Karpas-422 (cell line): ENCODE measurements at places on chromosomes 2 and 18. TPM values are rescaled to one million over a fixed set of nuclear protein-coding genes. Genes with fewer than 3 reads are reported as not detected.

GRCh38 chr2:33335516-33335915 is 140.9 kb upstream of the RASGRP3 start:
- peaks cover 10% of the 10 kb centered on the region for H3K4me1 ChIP-seq
- H3K4me3 ChIP-seq = no peak overlapping the region
- H3K36me3 ChIP-seq = no peaks in the 10 kb centered on the region
- no peak for DNase-seq
- H3K27me3 ChIP-seq = no peaks in the 10 kb centered on the region

DNA sequence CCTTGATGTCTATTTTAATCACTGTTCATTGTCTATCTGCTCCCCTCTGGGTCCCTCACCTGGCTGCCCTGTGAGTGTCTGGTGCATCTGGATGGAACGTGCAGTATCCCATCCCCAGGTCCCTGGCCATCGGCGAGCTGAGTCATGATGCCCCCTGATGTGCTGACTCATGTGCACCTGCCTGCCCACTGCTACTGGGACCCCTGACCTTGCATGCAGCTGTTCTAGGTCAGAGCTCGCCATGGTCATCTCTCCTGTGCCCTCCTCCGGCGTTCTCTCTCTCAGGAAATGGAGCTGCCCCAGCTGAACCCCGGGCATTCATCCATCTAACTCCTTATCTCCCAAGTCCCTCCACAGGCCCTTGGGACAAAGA is 516.2 kb upstream of the HS6ST1 start:
- H3K27ac ChIP-seq = no peak overlapping the region
- no peak overlapping the region for H3K4me3 ChIP-seq
- no peaks in the 10 kb centered on the region for H3K36me3 ChIP-seq
- no peaks in the 10 kb centered on the region for H3K27me3 ChIP-seq

DNA sequence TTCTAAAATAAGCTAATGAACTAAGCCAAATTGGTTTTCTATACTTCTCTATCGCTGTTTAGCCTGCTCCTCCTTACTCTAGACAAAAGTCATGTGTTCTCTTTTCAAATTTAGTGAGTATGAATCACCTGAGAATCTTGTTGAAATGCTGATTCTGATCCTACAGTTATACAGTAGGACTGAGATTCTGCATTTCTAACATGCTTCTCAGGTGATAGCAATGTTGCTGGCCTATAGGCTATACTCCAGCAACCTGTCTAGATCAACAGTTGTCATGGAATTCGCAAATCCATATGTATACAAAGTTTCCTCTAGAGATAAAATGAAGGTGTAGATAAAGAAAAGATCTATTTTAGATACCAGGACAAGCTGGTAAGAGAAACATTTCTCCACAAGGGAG is 62.9 kb downstream of the MEMO1 start:
- peaks cover 12% of the 10 kb centered on the region; the same call in 1 of the 2 replicates for H3K36me3 ChIP-seq
- peaks cover 37% of the 10 kb centered on the region for H3K4me1 ChIP-seq
- no peak for DNase-seq
- H3K27me3 ChIP-seq = no peaks in the 10 kb centered on the region
- no peak overlapping the region for H3K27ac ChIP-seq

DNA sequence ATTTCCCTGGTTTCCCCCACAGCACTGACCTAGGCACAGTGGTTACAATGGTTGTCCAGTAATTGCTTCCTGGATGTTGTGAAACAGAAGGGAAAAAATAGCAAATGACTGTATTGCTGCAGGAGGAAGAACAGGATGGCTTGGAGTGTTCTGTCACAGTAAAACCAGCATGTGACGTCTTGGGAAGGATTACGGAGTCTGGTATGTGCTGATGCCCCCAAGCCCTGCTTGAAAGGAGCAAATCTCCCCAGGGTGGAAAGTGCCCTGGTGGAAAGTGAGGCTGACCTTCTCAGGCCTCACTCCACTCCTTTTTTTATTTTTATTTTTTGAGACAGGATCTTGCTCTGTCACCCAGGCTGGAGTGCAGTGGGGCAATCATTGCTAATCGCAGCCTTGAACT is 7.8 kb downstream of the RAB11FIP5 start:
- no peaks in the 10 kb centered on the region for H3K36me3 ChIP-seq
- no peak for DNase-seq
- no peak overlapping the region for H3K4me3 ChIP-seq
- H3K27me3 ChIP-seq = no peaks in the 10 kb centered on the region
- H3K4me1 ChIP-seq = no peaks in the 10 kb centered on the region
- H3K27ac ChIP-seq = no peak overlapping the region

- DNase-seq = no peak
- no peaks in the 10 kb centered on the region for H3K4me1 ChIP-seq
- no peak overlapping the region for H3K4me3 ChIP-seq
- no peaks in the 10 kb centered on the region for H3K36me3 ChIP-seq
Observed at GRCh38 chr2:149617476-149617875, 29.9 kb upstream of the MMADHC start.

GRCh38 chr2:128250229-128251025 is 68.2 kb downstream of the HS6ST1 start:
- no peaks in the 10 kb centered on the region for H3K4me1 ChIP-seq
- no peaks in the 10 kb centered on the region for H3K27me3 ChIP-seq
- no peak overlapping the region for H3K27ac ChIP-seq

DNA sequence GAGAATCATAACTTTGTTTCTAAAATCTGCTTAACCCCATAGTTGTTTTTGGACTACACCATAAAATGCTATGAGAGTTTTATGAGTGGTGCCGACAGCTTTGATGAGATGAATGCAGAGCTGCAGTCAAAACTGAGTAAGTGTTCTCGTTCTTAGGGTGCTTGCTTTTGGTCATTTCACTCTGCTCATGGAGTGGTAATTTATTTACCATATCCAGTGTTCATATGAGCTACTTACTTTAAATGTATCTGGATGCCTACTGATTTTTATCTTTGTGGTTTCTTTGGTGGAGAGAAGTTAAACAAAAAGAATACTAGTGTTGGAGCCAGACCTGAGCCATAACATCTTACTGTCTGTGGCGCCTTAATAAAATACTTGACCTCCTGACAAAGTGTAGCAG is 16.4 kb downstream of the NDC80 start:
- H3K4me3 ChIP-seq = no peak overlapping the region
- no peaks in the 10 kb centered on the region for H3K27me3 ChIP-seq
- peaks cover 77% of the 10 kb centered on the region for H3K36me3 ChIP-seq
- no peak overlapping the region for H3K27ac ChIP-seq
- H3K4me1 ChIP-seq = no peaks in the 10 kb centered on the region
- DNase-seq = no peak

GRCh38 chr2:239262484-239263230 is 138.2 kb downstream of the HDAC4 start:
- no peak overlapping the region for H3K27ac ChIP-seq
- DNase-seq = no peak
- no peak overlapping the region for H3K4me3 ChIP-seq
- no peaks in the 10 kb centered on the region for H3K36me3 ChIP-seq

GRCh38 chr2:58073008-58073407 is 26.4 kb downstream of the VRK2 start:
- H3K36me3 ChIP-seq = peaks cover 31% of the 10 kb centered on the region
- no peaks in the 10 kb centered on the region for H3K4me1 ChIP-seq
- H3K4me3 ChIP-seq = no peak overlapping the region
- DNase-seq = no peak

- H3K4me3 ChIP-seq = no peak overlapping the region
- no peaks in the 10 kb centered on the region for H3K27me3 ChIP-seq
- no peaks in the 10 kb centered on the region for H3K36me3 ChIP-seq
- DNase-seq = no peak
- no peaks in the 10 kb centered on the region for H3K4me1 ChIP-seq
Observed at GRCh38 chr2:231546014-231546715, 15.9 kb upstream of the NMUR1 start.

- no peak overlapping the region for H3K27ac ChIP-seq
- H3K27me3 ChIP-seq = no peaks in the 10 kb centered on the region
- no peak for DNase-seq
- H3K4me1 ChIP-seq = peaks cover 40% of the 10 kb centered on the region
- H3K36me3 ChIP-seq = peaks cover 10% of the 10 kb centered on the region; the same call in 1 of the 2 replicates
Observed at GRCh38 chr2:121491518-121491917, 39.2 kb upstream of the RNU4ATAC start.

GRCh38 chr2:30455114-30455738 is 8.2 kb downstream of the LCLAT1 start:
- 0 out of 2 replicates have a peak, but pooled peaks cover 3% of the 10 kb centered on the region for H3K36me3 ChIP-seq
- peaks cover 10% of the 10 kb centered on the region for H3K4me1 ChIP-seq
- H3K4me3 ChIP-seq = no peak overlapping the region
- DNase-seq = no peak

DNA sequence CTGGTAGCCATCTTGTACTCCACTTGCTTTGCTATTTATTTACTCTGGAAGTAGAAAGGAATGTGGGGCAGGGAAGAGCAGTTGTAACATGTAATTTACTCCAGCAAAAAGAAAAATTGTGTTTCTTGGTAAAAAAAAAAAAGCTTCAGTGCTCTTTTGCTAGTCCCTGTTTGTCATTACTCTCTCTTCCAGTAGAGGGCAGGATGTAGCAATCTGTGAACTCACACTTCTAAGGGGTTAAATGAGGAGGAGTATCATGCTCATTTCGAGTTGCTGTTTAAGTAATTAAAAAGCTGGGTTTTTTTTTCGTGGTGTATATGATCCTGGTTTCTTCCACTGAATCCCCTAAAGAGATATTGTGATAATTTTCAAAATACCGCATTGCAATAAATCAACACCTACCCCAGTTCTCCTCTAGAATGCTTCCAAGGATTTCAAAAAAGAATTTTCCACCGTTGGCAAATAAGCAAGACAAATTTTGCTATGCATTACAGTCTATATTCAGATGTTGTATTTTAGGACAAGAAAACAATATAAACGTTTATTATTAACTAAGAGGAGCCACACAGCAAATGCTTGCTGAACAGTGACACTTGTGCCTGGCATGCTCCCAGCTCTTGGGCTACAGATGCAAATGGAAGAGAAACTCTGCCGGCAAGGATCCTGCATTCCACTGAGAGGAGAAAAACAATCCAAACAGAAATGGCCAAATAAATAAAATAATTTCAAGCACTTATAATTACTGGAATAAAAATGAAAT is 261.6 kb downstream of the ASXL3 start:
- peaks cover 78% of the 10 kb centered on the region for H3K4me1 ChIP-seq
- H3K36me3 ChIP-seq = no peaks in the 10 kb centered on the region
- H3K27me3 ChIP-seq = no peaks in the 10 kb centered on the region
- H3K4me3 ChIP-seq = peak overlapping the region; percentile 17; the same call in 1 of the 2 replicates

IL37 gene
- not detected in 2 replicates for total RNA-seq

HSBP1L1 gene
- 11.4 and 21.3 TPM in 2 replicates for total RNA-seq

REG1B gene
- not detected in 2 replicates for total RNA-seq

KCNJ3 gene
- not detected in 2 replicates for total RNA-seq

KDM3A gene
- total RNA-seq = 114 and 154 TPM in 2 replicates

TLX2 gene
- 0.25 and 2.5 TPM in 2 replicates for total RNA-seq

UGT1A3 gene
- total RNA-seq = not detected in 2 replicates

IL36A gene
- total RNA-seq = not detected in 2 replicates
